Stimulated activated CD4-positive, alpha-beta T cell treated with anti-CD3 and anti-CD28 coated beads, TNF-alpha, amount 100 ng/mL, for 1 hour (primary cell): ENCODE measurements at places on chromosomes 2 and 18.

GRCh38 chr2:86323273-86324021, 14.0 kb downstream of the REEP1 start:
- no peak for DNase-seq

GRCh38 chr2:176639671-176640070, 370.4 kb downstream of the MTX2 start:
- no peak for DNase-seq

DNA sequence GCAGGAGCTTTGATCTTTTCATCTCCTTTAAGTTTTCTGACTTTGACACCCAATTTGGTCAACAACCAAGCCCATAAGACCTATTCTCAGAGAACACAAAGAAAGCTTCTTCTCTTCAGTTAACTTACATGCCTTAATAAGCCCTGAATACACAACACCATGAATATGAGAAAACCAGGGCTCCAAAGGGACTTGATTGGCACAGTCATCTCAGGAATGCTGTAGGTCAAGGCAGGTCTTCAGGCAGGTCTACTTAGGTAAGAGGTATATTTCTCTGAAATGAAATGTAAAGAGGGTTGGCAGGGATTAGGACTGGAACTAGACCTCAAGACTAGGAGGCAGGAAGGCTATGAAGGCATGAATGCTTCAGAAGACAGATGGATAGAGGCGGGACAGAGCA, 24.4 kb upstream of the EIF2AK3 start:
- no peak for DNase-seq

DNA sequence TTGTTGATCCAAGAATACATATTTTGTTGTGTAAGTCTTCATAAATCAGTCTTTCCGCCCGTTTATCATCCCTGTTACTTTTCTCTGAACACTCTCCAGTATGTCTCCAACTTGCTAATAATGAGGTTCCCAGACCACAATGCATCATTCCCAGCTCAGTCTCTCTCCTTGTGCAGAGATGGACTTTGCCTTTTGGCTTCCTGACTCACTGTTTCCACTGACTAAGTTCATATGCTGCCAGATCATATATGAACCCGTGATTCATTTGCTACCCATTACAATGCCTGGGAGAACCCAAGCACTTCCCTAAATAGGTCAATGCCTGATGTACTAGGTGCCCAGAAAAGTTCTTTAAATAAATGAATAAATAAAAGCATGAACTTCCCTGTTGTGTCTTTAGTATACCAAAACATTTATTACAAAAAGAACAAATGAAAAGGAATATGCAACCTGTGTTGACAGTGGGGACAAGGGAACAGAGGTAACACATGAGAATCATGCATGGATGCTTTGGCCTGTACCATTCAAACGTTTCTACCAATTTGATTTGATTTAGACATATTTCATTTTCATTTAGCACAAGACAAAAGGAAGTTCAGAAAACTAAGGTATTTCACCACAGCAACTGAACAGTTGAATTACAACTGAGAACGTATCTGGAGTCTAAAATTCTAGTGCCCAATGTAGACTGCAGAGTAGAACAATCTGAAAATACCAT, 215.4 kb upstream of the HNRNPA3 start:
- no peak for DNase-seq

DNA sequence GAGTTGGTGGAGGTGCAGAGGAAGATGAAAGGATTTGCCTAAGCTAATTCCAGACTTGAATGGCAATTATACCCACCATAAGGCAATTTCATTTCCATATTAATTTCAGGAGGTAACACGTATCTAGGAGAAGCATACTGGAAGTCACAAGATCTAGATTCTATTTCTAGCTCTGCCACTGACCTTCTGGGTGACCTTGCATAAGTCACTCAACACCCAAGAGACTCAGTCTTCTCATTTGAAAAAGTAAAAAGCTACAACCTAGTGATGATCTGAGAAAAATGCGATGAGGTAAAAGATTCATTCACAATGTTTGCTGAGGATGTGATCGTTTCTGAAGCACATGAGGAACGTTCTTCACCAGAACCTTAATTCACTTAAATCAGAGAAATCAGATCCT, 55.9 kb downstream of the GRB14 start:
- no peak for DNase-seq

DNA sequence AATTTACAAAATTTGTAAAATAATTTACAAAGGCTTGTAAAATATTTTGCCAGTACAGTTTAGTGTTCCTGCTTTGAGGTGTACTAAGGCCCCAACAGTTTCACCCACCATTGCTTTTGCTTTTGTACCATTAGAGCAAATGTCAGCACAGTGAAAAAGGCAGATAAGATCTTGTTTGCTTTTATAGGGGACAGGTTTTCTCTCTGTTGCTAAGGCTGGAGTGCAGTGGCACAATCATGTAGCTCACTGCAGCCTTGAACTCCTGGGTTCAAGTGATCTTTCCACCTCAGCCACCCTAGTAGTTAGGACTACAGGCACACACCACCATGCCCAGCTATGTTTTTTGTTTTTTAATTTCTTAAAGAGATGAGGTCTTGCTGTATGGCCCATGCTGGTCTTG, 19.6 kb upstream of the NPC1 start:
- DNase-seq, result no peak

GRCh38 chr18:79583984-79584401, 95.6 kb upstream of the CTDP1 start:
- DNase-seq, result no peak

- no peak for DNase-seq
Measured at GRCh38 chr2:29220506-29221270, 105.5 kb downstream of the CLIP4 start.

- no peak for DNase-seq
Measured at GRCh38 chr2:234363011-234363487, 133.8 kb downstream of the ARL4C start.

- no peak for DNase-seq
Measured at GRCh38 chr2:121220995-121221394, 64.0 kb downstream of the TFCP2L1 start.

GRCh38 chr2:43776324-43776723, 2.5 kb downstream of the DYNC2LI1 start:
- DNase-seq, result no peak

DNA sequence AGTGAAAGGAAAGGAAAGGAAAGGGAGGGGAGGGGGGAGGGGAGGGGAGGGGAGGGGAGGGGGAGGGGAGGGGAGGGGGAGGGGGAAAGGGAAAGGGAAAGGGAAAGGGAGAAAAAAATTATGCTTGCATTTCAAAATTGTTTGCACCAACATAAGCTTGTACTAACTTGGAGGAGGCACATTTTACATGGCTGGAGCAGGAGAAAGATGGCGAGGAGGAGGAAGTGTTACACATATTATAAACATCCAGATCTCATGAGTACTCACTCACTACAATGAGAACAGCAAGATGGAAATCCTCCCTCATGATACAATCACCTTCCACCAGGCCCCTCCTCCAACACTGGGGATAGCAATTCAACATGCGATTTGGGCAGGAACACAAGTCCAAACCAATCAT, 660.2 kb upstream of the CDH2 start:
- no peak for DNase-seq

GRCh38 chr2:151297882-151298281, 8.4 kb upstream of the NMI start:
- DNase-seq, result no peak

- DNase-seq, result no peak
Measured at GRCh38 chr2:110770404-110770958, 38.1 kb downstream of the ACOXL start.

- no peak for DNase-seq
Measured at GRCh38 chr2:44970846-44971450, 29.4 kb downstream of the SIX3 start.

GRCh38 chr2:161332371-161332967, 24.2 kb downstream of the PSMD14 start:
- DNase-seq, result no peak

DNA sequence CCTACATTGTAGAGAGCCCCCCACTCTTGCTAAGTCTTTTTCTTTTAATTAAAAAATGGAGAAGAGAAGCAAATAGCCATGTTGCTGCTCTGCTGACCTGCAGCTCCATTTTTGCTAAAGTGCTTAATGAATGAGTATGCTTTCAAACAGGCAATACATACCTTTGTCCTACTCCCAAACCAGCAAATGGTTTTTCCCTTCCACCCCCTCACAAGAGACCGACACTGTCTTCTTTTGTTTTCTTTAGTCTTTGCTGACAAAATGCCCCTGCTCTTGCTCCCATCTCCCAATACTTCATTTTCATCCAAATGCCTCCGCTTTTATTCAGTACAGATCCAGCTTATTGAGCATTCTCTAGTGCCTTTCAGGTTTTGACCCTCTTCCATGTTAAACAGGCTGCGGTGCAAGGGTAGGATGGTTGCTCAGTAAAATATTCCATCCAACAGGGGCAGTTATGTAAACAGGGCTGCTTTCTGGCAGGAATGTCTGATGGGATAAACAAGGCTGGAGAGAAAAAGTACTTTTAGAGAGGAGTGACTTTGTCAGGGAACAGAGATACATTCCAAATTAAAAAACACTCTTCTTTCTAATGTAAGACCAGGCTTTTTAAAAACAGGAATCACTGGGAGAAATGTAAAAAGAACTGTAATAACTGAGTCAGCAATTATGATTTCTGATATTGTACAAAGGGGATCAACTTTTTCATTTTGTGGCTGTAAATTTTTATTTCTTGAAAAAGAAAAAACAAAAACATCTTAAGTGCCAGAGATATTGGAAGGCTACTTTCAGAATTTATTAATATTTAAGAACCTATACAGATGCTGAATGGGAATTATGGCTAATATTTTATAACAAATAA, 136.8 kb downstream of the MEP1B start:
- DNase-seq, result no peak

DNA sequence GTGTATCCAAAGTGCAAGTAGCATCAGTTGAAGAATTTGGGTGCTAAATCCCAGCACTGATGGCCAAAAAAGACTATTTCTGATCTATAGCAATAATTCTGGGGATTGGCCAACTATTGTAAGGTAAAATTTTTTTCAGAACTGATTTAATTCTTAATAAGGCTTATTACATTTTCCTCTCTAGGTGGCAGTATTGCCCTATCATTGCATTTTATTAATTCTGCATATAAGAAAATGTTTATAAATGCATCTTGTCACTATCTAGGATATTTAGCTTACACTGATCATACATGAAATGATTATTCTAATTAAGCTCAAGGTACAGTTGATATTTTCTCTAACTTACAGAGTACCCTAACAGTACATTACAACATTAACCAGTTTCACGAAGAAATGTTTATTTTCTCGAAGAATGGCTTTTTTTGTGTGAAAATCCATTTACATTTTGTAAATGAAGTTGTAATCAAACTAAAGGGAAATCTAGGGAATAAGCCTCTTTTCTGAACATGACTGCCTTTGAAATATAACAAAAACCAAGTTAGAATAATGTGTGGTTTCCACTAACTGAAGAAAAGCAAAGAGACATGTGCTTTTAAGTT, 11.0 kb downstream of the TTN start:
- DNase-seq, result no peak

- DNase-seq, result no peak
Measured at GRCh38 chr2:178848335-178848734, 41.1 kb upstream of the TTN start.

DNA sequence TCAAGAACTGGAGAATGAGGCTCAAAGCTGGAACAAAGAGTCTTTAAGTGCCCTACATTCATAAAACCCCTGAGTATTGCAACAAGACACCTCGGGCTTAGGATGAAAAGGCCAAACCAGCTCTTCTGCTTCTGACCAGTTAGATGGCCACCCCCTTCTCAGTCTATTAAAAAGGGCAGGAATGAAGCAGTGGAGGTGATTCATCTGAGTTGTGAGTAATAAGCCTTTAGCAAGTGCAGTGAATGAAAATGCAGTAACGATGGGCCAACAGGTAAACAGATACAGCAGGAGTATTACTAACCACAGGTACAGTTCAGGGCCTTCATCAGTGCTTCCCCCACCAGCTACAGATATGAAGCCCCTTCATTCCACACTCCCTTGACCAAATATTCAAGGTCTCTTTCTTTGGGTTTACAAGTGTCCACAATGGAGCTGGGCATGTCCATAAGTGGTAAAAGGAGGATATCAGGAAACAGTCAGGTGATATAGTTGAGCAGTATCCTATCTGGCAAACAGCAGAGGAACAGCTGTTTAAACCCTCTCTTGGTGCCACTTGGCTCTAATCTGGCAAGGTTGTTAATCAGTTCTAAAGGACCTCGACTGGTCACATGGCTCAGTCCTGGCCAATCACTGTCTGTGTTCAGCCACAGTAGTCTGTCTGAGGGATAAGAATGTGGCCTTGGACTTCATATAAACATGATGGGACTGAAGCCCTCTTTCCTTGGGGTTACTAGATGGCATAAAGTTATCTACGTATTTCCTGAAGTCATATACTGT, 17.8 kb downstream of the SERPINB13 start:
- DNase-seq, result no peak

DNA sequence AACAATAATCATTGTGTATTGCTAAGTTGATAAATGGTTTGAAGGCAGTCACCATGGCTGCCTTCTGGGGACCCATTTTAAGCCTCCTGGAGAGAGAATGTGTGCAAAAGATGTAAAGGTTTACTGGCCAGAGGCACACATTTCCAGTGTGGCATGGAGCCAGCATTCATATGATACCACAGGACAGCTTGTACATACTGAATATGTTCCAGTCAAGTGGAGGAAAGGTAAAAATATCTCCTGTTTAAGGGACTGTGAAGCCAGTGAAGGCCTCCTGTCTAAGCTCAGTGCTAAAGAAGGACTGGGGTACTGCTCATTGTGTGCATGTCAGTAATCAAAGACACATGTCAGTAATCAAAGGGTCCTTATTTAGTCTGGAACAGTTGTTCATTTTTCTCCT, 119.2 kb downstream of the BABAM2 start:
- no peak for DNase-seq

DNA sequence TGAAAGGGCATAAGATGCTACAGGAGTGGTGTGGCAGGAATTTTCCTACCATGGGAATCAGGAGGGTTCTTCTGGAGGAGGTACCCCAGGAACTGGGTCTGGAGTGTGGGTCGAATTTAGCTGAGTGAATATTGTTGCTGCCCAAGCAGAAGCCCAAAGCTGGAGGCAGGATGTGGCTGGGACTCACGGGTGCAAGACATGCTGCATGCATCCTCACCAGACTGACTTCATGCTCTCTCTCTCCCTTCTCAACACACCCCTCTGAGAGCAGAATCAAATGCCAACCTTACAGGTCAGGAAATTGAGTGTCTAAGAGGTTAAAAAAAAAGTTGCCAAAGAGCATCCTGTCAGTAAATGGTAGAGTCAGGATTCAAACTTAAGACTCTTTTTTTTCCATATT, 78.8 kb upstream of the TTC39C start:
- DNase-seq, result no peak

DNA sequence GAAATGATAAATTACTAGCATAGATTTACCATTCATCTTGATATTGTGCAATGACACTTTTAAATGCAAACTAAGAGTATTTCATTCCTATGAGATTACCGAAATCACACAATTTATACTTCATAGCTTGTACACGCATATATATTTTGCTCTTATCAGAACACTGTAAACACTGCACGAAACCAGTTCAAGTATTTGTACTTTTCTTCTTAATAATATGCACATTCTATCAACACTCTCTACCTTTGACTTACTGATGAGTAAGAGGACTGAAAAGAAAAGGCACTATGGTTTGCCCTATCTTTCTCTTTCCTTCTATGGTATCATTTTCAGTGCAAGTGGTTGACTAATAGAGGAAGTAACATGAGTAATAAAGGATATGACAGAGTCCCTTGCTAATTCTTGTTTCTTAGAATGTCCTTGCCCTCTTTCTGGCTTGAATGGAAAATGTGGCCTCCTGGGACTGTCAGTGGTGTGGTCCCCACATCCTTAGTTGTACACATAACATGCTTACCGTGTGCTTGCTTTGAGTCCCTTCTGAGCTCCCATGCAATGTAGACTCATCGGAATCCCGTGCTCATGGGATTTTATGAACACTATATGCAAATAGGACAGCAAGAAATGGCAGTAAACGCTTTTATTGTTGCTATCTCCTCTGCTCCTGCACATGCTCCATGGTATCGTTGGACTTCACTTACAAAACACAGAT, 363.5 kb upstream of the TNP1 start:
- DNase-seq, result no peak
